ENCODE measurements at places on chromosomes 11 and 22. TPM values are rescaled to one million over a fixed set of nuclear protein-coding genes. Genes with fewer than 3 reads are reported as not detected.

- DNase-seq, result no peak
Measured at GRCh38 chr22:46233231-46233630, 16.9 kb downstream of the CDPF1 start.

- no peak for DNase-seq
Measured at GRCh38 chr11:35812828-35813227, 131.0 kb upstream of the LDLRAD3 start.

- peak; percentile 26 for DNase-seq
Measured at GRCh38 chr22:34851918-34852662, 213.9 kb upstream of the ISX start.

GRCh38 chr11:18775492-18776292 lies 15.9 kb downstream of the PTPN5 start:
- DNase-seq, result peak; percentile 81

DNA sequence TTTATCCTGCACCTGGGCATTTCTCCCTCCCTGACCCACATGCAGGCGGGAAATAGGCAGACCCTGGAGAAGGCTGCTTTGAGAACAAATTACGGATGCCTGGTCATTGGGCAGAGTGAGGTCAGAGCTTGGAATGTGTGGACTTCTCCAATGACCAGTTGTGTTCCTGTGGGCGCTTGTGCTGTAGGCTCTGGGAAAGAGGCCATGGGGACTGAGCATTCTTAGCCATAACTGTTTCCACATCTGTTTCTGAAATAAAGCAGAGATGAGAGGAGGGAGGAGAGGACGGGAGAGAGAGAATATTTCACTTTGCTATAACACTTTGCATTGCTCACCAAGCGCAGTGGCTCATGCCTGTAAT lies 11.2 kb upstream of the TMEM184B start:
- no peak for DNase-seq

DNA sequence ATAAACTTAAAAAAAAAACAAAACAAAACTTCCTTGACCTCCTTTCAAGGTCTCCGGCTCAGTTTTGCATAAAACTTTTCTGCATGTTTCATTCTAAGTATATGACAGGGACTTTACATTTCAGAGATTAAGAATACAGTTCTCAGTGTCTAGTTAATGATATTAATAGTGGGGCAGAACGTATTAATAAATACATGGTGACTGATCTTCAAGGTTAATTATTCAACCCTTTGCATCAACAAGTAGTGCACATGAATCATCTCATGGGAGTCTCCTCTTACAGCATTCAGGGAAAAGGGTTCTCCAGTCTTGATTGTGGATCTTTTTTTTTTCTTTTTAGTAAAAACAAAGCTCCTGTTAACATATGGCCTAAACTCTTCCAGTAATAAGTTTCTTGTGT lies 146.8 kb downstream of the KIRREL3 start:
- no peak for DNase-seq

GRCh38 chr11:106950067-106950491 lies 68.2 kb downstream of the GUCY1A2 start:
- DNase-seq, result no peak

DNA sequence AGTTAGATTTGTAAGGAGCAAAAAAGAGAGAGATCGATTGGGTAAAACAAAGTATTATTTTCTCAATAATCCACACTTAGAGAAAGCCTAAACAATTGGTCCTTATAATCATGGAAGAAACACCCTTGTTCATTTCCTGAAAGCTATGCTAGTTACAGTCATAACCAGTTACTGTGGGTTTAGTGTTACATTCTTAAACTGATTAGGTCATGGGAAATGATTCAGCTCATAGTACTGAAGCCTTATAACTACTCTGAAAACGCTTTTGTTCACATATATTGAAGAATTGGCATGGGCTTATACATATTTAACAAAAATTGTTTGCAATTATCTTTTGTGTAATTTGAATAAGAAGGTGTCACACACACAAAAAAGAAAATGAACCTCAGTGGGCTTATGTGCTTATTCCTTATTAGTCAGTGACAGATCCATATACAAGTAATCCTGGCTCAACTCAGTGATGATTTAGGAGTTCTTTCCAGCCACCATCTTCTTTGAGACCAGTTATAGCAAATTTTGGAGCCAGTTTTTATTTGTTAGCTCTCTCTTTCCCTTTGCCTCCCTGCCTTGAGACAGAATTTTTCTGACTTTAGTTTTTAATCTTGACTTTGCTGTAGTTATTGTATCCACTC lies 198.5 kb upstream of the CTSC start:
- DNase-seq, result no peak

GRCh38 chr11:47101406-47101805 lies 75.3 kb downstream of the ARFGAP2 start:
- peak; percentile 33 for DNase-seq

- DNase-seq, result no peak
Measured at GRCh38 chr11:29025001-29025400, 916.8 kb downstream of the METTL15 start.

DNA sequence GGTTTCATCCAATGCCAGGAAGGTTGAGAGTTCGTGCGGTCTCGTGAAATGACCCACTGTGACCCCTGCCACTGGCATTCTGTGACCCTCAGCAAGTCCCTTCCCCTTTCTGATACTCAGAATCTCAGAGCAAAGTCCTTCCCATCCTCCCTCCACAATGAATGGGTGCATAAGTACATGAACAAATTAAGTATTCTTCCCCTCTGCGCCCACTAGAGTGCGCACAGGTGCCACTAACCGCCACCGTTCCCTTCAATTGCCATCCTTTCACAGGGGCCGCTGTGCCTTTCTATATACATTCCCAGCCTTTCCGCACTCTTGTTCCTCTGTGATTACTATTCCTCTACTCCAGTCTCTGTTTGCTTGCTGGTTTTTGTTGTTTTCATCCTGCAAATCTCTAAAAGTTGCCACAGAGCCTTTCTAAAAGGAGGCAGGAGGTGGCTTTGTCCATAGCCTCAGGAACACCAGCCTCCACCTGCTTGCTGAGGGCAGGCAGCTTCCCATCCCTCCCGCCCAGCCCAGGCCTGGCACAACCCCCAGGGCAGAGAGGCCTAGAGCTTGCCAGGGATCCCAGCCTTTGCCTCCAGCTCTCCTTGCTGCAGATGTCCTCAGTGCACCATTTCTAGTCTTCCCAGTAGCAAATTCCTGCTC lies 6.7 kb upstream of the AP1B1 start:
- DNase-seq, result peak; percentile 86

GRCh38 chr11:64000026-64000739 lies 13.9 kb downstream of the OTUB1 start:
- DNase-seq, result peak; percentile 99

GRCh38 chr11:44618561-44619425 lies 53.3 kb downstream of the CD82 start:
- DNase-seq, result peak; percentile 28

GRCh38 chr11:11306855-11307254 lies 46.2 kb downstream of the CSNK2A3 start:
- DNase-seq, result no peak

DNA sequence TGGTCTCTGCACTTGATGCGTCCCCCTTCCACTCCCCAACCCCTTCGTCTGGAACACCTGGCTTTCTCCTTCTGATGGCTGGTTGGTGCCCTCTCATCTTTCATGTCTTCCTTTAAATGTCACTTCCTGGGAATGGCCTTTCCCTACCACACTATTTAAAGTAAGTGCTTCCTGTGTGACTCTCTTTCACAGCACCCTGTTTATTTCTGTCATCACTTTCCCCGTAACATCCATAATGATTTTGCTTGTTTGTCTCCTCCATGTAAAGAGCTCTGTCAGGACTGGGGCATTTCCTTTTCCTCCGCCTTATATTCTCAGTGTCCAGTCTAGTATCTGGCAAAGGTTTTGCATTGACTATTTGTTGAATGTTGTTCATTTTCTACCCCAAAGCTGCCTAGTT lies 143.0 kb downstream of the DBX1 start:
- DNase-seq, result no peak

DNA sequence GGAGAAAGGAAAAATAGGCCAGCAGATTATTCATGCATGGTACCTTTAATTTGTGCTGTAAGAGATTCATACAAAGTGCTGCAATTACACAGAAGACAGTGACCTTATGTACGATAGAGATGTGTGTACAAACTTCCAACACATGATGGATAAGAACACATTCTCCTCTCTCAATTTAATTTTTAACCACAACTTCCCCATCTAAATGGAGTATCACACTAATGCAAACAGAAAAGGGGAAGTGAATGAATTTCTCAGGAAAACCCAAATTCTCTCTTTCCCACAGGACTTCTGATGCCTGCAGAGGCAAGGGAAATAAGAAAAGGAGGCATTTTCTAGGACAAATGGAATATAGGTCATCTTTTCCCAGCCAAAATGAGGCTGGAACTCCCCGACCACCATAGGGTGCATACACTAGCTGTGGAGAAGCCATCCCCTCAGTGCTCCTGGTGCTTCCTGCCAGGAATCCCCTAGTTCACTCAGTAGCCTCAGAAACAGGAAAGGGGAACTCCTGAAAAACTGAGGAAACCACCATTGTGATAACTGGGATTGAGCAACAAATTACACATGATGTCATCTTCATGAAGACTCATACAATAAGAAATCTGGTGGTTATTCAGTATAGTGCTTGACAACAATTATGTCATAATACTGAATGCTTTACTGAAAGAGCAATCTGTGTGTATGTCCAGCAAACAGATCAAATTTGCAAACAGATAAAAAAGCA lies 22.4 kb downstream of the MMP10 start:
- no peak for DNase-seq

DNA sequence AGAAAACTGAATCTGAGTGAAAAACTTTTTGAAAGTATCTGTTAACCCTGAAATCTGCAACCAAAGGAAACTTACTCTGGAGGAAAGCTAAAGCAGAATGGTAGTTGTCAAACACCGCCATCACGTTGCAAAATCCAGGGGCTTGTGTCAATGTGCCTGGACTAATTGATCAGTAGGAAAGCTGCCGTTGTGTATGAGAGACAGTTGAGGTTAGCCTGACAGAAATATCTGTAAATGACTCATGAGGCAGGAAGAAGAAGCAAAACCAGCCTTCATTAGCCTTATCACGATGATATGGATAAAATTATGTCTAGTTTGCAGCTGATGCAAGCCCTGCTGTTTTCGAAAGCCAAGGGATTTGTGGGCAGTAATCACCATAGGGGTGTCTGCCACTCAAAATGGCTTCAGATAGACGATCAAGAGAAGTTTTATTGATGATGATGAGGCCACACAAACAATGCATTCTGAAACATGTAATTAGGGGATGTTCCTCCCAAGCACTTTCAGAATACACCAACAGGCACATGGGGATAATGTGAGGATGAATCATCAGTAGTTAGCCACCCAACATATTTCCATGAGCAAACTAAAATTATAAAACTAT lies 8.9 kb downstream of the SCGB1A1 start:
- DNase-seq, result no peak

- DNase-seq, result peak; percentile 90
Measured at GRCh38 chr22:44369293-44369661, 56.5 kb upstream of the SHISAL1 start.

DNA sequence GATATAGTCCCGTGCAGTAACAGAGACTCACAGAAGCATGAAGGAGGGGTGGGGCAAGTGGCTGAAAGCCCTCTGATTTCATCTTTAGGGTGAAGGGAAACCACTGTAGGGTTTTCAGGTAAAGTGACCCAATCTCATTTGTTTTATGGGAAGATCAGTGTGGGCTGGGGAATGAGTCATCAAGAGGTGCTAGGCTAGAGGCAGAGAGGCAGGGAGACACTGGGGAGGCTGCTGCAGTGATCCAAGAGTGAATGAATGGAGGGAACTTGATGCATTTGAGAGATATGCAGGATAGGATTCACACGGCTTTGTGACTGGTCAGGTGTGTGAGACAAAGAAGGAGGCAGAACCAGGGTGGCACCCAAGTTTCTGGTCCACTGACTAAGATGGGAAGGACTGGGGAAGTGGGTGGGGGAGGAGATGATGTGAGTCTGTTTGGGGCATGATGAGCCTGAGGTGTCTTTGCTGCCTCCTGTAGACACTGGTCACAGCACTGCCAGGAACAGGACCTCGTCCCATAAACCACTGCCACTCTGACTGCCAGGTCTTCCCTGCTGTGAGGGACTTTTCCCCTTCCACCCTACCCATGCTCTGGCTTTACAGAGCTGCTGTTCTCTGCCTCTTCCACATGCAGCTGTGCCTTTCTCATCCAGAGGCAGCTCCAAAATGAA lies 239.0 kb downstream of the TENM4 start:
- DNase-seq, result no peak

GRCh38 chr11:12185914-12186313 lies 75.5 kb downstream of the MICAL2 start:
- DNase-seq, result peak; percentile 47

DNA sequence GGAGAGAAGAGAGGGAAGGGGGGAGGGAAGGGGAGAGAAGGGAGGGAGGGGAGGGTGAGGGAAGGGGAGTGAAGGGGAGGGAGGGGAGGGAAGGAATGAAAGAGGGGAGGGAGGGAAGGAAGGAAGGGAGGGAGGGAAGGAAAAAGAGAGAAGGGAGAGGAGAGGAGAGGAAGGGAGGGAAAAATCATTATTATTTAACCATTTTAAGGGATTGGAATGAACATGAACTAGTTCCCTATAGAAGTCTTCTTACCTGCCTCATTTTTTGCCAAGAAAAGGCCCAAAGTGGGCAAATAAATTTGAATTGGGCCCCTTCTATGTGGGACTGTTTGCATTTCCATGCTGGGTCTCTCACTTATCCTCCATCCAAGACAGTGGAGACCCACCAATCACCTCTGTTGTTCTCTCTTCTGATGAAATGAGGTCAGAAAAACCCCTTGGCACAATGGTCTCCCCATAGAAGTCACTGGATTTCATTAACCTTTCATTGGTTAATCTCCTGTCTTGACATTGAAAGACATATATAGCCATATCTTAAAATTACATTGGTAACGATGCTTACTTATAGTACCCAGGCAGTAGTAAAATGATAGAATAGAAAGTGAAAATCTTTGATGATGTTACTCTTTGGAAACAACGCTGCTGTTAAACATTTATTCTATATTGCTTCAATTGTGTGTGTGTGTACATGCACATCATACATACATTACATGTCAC lies 80.1 kb upstream of the ASPHD2 start:
- no peak for DNase-seq

DNA sequence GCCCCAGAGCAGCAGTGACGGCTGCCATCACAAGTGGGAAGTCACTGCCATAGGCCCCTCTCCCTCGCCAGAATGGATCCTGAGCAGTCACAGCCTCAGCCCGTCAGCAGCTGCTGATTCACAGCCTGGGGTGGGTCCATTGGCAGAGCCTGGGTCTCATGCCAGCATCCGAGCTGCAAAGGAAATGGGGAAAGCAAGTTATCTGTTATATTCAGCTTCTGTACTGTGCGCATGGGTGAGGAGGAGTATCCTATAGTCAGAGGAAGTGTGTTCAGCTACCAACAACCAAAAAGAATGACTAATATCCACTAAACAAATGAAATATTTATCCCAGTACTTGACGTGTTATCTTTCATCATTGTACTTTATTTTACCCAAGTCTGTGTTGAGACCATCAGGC lies 119.7 kb downstream of the RCN1 start:
- no peak for DNase-seq

The PKNOX2 gene
- total RNA-seq, result 2.2 TPM

The RPL3 gene
- total RNA-seq, result 3,029 TPM

The TUB gene
- total RNA-seq, result 16.4 TPM

The NEFH gene
- total RNA-seq, result 2.0 TPM

The SCN2B gene
- 0.07 TPM for total RNA-seq

The OR5D16 gene
- not detected for total RNA-seq

The CCDC15 gene
- total RNA-seq, result 1.2 TPM

The FGF4 gene
- total RNA-seq, result 15.9 TPM

The SLC1A2 gene
- 1.0 TPM for total RNA-seq

The CNGA4 gene
- 0.67 TPM for total RNA-seq

The CATSPER1 gene
- not detected for total RNA-seq

The NLRP10 gene
- total RNA-seq, result not detected

The LRRC32 gene
- total RNA-seq, result 0.63 TPM

The DBX1 gene
- 1.8 TPM for total RNA-seq

The MAP6 gene
- 0.44 TPM for total RNA-seq
